SJCRH30 (cell line): ENCODE measurements at places on chromosomes 12 and 14. TPM values are rescaled to one million over a fixed set of nuclear protein-coding genes. Genes with fewer than 3 reads are reported as not detected.

The NFATC4 gene
- 33.3 and 39.3 TPM in 2 replicates for total RNA-seq

The IFT81 gene
- 15.5 and 16.9 TPM in 2 replicates for total RNA-seq

The POTEG gene
- total RNA-seq: not detected in 2 replicates

The AGAP2 gene
- total RNA-seq: 38.6 and 39.7 TPM in 2 replicates

The ACSS3 gene
- total RNA-seq: 19.5 and 24.4 TPM in 2 replicates

The OR10G2 gene
- not detected in 2 replicates for total RNA-seq

The CALCOCO1 gene
- 18.2 and 20.3 TPM in 2 replicates for total RNA-seq

The FBXO21 gene
- 54.1 and 68.9 TPM in 2 replicates for total RNA-seq

DNA sequence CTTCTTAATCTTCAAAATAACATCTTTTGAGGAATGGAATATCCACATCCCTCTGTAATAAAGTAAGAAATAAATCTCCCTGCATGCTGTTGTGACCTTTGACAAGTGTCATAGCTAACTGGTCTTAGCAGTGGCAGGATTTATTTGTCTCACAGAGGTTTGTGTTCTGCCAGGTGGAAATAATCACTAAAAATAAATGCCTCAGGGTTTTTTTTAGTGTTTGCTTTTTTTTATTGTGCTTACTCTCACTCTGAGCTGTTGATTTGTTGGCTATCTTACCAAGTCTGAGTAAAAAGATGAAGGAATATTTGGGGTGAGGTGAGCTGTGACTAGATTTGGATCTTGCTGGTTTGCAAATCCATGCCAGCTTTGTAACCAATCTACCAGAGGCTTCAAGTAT, 285.4 kb downstream of the ALG10B start:
- DNase-seq: no peak

GRCh38 chr12:40614923-40615322, 77.3 kb upstream of the CNTN1 start:
- DNase-seq: no peak

GRCh38 chr12:56581418-56582145, 48.5 kb downstream of the BAZ2A start:
- DNase-seq: no peak

- peak; percentile 36 for DNase-seq
These were observed 41.1 kb downstream of the PRB3 start for GRCh38 chr12:11228296-11228879.

DNA sequence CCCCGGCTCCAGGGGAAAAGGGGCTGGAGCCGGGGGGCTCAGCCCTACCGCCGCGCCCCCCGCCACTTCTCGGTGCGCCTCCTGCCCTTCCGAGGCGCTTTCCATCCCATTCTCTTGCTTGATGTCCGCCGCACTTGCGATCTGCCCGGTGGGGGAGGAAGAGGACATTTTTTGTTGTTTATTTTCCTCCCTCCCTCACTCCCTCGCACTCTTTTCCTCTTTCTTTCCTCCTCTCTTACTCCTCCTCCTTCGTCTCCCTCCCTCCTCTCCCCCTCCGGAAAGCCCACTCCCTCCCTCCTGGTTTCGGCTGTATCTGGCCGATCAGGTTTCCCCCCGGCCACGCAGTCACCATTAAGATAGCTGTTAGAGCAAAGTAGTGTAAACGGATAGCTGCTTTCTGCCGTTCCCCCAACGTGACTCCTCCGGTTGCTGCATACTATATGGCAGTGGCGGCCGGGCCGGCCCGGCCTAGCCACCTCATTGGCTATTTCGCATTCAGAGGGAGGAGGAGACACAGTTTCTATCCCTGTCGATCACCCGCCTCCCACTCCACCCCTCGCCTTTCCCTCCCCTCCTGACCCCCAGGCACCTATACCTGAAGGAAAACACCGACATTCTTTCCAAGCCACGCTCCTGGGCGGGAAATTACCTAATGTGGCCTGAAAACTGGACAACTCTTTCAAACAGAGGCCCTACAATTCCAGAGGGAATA, at the start of gene SIX4:
TSS of gene SIX4 (minus strand) at position 445 of the 712 bp plus-strand sequence. CDS start at position 168, 277 bp downstream.
- peak; percentile 92 for DNase-seq

GRCh38 chr14:100864960-100865681, 38.4 kb downstream of the RTL1 start:
- no peak for DNase-seq

GRCh38 chr14:78248501-78249090, 78.4 kb downstream of the NRXN3 start:
- DNase-seq: no peak

DNA sequence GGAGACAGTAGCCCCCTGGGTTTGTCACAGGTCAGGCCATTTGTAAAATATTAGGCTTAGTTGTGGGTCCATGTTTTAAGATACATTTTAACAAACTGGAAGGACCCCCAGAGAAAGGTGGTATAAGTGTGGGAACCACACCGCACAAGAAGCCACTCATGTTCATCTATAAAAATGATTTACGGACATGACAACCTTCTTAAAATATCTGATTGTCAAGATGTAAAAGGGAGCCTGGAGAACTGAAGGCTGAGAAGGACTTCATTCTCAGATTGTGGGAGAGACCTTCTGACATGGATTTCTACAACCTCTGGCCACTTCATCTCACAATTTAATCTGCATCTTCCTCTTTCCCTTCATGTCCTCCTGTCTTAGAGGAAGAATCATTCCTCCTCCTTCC, 102.4 kb downstream of the VCPKMT start:
- DNase-seq: no peak

GRCh38 chr14:47976139-47976538, 300.7 kb upstream of the MDGA2 start:
- no peak for DNase-seq

- DNase-seq: no peak
These were observed 121.2 kb downstream of the METTL25 start for GRCh38 chr12:82479511-82479910.

DNA sequence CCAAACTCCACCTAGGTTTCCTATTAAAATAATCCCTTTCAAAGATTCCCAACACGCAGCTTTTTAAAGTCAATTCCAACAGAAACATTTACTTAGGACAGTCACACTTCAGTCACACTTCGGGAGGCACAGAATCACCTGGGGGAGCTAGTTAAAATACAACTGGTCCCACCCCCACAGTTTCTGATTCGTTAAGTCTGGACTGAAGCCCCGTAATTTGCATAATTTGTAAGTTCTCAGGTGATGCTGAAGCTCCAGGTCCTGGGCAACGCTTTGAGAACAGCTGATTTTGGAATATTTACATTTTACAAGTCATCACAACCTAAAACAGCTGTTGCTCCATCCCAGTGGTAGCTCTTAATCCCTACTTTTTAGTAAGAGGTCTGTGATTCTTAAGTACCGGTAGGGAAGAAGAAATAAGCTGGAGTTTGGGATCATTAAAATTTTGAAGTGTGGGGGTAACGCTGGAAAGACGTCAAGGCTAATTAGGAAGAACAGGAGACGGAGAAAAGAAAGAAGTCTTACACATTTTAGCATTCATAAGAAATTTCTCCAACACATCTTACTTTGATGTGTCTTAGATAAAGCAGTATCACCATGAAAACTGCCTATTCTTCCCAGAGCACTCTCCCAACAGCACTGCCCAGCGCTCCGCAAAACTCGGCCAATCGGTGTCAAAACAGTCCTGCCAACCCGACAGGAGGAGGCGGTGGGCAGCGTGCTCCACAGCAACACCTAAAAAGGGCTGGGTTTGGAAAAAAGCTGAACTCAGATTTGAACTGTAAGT, 1.1 kb downstream of the IPO8 start:
- DNase-seq: peak; percentile 43

DNA sequence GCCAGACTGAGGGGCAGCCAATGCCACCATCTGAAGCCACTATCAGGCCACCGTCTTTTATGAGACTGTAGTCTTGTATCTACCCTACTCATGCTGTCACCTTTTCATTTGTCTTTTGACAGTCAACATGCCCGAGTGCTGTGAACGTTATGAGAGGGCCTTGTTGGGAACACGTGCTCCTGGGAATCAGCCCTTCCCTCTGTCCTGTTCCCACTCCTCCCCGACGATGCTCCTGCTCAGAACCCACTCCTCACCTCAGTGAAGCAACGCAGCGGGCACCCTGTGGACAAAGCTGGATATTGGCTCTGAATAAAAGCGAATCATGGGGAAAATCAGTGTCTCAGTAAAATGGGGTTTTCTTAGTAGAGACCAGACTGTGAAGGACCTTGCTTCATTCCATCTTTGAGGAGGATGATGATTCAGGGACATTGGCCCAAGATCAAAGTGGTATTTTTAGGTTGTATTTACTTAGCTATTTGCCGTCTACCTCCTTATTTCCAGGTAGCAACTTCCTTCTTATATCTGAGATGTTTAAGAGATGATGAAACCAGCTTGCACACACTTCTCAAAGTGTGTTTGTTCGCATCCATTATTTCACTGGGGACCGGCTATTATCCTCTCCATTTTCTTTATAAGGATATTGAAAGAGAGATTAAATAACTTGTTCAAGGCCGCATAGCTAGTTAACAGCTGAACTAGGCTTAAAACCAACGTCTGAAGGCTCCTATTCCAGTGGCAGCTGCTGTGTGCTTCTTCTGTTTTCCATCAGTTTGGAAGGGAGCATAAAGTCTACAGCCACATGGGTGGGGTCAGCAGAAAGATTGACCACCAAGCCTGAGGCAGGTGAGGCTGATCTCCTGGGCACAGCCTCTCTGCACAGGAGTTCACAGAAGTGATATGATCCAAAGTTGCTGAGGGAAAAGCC, 43.9 kb upstream of the CTDSP2 start:
- DNase-seq: peak; percentile 89
